ENCODE measurements at places on chromosomes 1 and 21. TPM values are rescaled to one million over a fixed set of nuclear protein-coding genes. Genes with fewer than 3 reads are reported as not detected.

The FBXO2 gene
- 11.5 TPM for total RNA-seq

The UCK2 gene
- total RNA-seq = 60.9 TPM

The TFAP2E gene
- 0.69 TPM for total RNA-seq

The FAM177B gene
- 0.23 TPM for total RNA-seq

The COL6A1 gene
- 65.0 TPM for total RNA-seq

The OR2T29 gene
- total RNA-seq = 0.23 TPM

The RCOR3 gene
- 52.6 TPM for total RNA-seq

The SPRR5 gene
- not detected for total RNA-seq

The NCF2 gene
- total RNA-seq = 4.4 TPM

The KLHDC7A gene
- total RNA-seq = 0.23 TPM

The AUNIP gene
- 2.3 TPM for total RNA-seq

The CYB561D1 gene
- 6.9 TPM for total RNA-seq

The BACE2 gene
- 6.5 TPM for total RNA-seq

The CIART gene
- 6.5 TPM for total RNA-seq

The PLA2G4A gene
- 2.5 TPM for total RNA-seq

The SLC26A9 gene
- total RNA-seq = not detected

The ARHGEF19 gene
- 1.6 TPM for total RNA-seq

The ZP4 gene
- total RNA-seq = not detected

The OR13G1 gene
- not detected for total RNA-seq

The TCHH gene
- 0.23 TPM for total RNA-seq

The RWDD3 gene
- 28.8 TPM for total RNA-seq

The FAM72C gene
- total RNA-seq = 1.8 TPM

The TFF3 gene
- not detected for total RNA-seq

The KANK4 gene
- total RNA-seq = 2.3 TPM

The ZFP69 gene
- 12.0 TPM for total RNA-seq

The SLC30A10 gene
- total RNA-seq = 26.3 TPM

The NHLH1 gene
- 0.23 TPM for total RNA-seq

The SPOCD1 gene
- 0.23 TPM for total RNA-seq

Measured in diencephalon (tissue), 1 donor.